ENCODE measurements at places on chromosomes 12 and 14. TPM values are rescaled to one million over a fixed set of nuclear protein-coding genes. Genes with fewer than 3 reads are reported as not detected.

GRCh38 chr14:53608369-53608768 lies 348.3 kb downstream of the BMP4 start:
- no peak for DNase-seq
- H3K27ac ChIP-seq = no peak overlapping the region
- H3K36me3 ChIP-seq = no peaks in the 10 kb centered on the region
- H3K27me3 ChIP-seq = no peaks in the 10 kb centered on the region

DNA sequence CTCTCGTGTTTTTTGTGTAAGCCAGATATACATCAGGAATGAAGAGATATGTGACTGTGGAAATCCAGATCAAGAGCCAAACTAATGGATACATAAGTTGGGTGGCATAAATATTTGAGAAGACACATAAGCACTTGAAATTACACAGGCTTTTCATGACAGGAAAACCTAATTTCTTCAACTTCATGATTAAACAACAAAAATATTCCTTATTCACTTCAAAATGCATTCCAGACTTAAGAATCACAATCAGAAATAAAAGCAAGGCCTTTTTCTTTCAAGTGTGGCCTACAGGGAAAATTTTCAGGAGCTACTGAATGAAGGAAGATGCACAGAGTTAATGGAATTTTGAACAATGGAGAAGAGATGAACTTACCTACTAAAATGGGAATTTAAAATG lies 515.6 kb downstream of the FOXG1 start:
- no peaks in the 10 kb centered on the region for H3K4me1 ChIP-seq
- H3K36me3 ChIP-seq = no peaks in the 10 kb centered on the region
- DNase-seq = no peak

DNA sequence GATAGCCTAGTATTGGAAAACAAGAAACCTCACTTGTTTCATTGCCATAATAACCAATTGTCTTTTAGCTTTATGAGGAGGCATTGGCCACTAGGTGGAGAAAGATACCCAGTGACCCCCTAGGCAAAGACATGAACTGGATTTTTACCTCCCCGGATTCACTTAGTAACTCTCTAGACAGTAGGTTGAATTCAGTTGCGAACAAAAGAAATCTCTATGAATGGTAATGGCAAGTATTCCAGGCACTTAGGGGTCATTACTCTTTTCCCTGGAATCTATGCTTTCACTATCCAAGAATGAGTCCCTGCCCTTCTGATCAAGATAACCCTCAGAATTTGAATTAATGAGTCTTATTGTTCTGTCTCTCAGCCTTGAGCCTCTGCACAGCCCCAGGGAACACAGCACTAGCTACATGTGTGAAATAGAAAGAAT lies 29.5 kb upstream of the RHOJ start:
- H3K4me3 ChIP-seq = no peak overlapping the region
- H3K4me1 ChIP-seq = peaks cover 7% of the 10 kb centered on the region
- DNase-seq = no peak

CCDC85C gene
- total RNA-seq = 17.7 TPM

DNA sequence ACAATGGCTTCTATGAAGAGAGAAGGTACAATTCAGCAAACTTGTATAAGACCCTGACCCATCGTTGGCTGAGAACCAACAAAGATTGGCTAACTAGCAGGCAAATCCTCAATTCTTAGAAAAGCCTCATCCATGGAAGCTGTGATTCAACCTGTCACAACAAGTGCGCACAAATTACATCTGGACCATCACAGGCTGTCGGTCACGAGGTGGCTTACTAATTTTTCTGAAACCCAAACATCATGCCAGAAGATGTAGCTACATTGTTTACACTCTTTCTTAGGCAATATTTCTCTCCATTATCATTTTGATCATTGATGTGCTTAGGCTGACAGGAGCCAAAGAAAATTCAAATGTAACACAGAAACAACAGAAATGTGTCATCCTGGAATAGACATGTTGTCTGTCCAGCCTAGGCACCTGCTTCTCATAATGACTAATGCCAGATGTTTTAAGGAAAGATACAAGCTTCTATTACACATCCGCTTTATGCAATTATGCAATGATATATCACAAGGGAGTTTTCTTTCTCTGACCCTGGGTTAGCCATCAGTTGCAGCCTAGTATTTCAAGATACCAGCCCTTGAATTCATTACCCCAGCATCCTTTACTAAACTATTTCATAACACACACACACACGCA lies 92.9 kb upstream of the DIO2 start:
- no peaks in the 10 kb centered on the region for H3K36me3 ChIP-seq
- DNase-seq = no peak
- H3K4me3 ChIP-seq = no peak overlapping the region
- no peak overlapping the region for H3K27ac ChIP-seq
- no peaks in the 10 kb centered on the region for H3K4me1 ChIP-seq
- H3K27me3 ChIP-seq = no peaks in the 10 kb centered on the region

CHFR gene
- total RNA-seq = 13.8 TPM

- no peaks in the 10 kb centered on the region for H3K4me1 ChIP-seq
- H3K27ac ChIP-seq = no peak overlapping the region
- DNase-seq = no peak
- H3K4me3 ChIP-seq = no peak overlapping the region
- H3K27me3 ChIP-seq = no peaks in the 10 kb centered on the region
Observed at GRCh38 chr14:30180219-30180618, 252.6 kb upstream of the PRKD1 start.

BCAT1 gene
- total RNA-seq = 13.1 TPM

- no peak overlapping the region for H3K4me3 ChIP-seq
- no peak overlapping the region for H3K27ac ChIP-seq
- DNase-seq = no peak
- no peaks in the 10 kb centered on the region for H3K4me1 ChIP-seq
- no peaks in the 10 kb centered on the region for H3K36me3 ChIP-seq
- H3K27me3 ChIP-seq = no peaks in the 10 kb centered on the region
Observed at GRCh38 chr14:98172243-98172778, 1099.7 kb downstream of the BCL11B start.

DNA sequence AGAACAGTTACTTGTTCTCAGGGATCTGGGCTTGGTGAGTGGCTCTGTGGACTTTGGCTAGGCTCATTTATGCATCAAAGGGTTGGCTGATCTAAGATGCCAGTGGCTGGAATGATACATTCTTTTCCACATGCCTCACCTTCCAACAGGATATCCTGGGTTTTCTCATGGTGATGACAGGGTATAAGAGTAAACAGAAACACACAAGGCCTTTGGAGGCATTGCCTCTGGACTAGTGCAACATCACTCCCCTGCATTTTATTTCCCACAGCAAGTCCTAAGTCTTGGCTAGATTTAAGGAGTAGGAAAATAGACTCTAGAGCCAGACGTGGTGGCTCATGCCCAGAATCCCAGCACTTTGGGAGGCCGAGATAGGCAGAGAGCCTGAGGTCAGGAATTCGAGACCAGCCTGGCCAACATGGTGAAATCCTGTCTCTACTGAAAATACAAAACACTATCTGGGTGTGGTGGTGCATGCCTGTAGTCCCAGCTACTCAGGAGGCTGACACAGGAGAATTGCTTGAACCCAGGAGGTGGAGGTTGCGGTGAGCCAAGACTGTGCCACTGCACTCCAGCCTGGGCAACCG lies 47.9 kb downstream of the RPH3A start:
- H3K4me1 ChIP-seq = no peaks in the 10 kb centered on the region
- H3K4me3 ChIP-seq = no peak overlapping the region
- H3K27ac ChIP-seq = no peak overlapping the region
- DNase-seq = no peak

Data from right atrium auricular region (tissue), 2 donors.